ENCODE measurements at places on chromosomes 4 and X.

DNA sequence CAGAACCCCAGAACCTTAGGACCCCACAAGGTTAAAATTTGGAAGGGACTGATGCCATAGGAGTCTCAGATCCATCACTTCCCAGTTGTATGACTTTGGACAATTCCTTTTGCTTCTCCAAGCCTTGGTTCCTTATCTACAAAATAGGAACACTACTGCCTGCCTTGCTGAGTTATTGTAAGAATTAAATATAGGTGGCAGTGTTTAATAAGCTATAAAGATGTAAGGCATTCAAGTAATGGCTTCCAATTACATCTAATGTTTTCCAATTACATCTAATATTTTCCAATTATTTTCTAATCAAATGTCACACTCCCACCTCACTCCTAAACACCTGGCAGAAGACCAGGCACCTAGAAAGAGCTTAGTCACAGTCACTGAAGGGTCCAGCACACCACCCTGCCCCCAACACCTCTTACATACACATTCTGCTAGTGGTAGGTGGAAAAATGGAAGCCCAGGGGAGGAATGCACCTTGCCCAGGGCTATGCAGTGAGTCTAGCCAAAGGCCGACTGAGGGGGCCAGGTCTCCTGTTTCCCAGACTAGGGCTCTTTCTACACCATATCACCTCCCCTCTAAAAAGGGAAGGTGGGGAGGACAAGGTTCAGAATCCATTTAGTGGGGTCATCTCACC is 24.5 kb upstream of the KDM5C start:
- no peak for DNase-seq

- no peak for DNase-seq
Observed at GRCh38 chr4:71275004-71275403, 63.8 kb upstream of the SLC4A4 start.

GRCh38 chr4:21864686-21865085 is 83.9 kb downstream of the KCNIP4 start:
- DNase-seq = no peak

DNA sequence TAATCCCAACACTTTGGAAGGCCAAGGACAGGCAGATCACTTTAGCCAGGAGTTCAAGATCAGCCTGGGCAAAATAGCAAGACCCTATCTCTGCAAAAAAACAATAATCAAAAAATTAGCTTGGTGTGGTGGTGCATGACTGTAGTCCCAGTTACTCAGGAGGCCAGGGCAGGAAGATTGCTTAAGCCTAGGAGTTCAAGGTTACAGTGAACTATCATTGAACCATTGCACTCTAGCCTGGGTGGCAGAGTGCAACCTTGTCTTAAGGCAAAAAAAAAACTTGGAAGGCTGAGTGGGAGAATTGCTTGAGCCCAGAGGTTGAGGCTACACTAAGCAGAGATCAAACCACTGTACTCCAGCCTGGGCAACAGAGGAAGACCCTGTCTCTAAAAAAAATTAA is 5.2 kb upstream of the FRYL start:
- DNase-seq = no peak

- DNase-seq = no peak
Observed at GRCh38 chr4:10879411-10880110, 195.0 kb upstream of the CLNK start.

DNA sequence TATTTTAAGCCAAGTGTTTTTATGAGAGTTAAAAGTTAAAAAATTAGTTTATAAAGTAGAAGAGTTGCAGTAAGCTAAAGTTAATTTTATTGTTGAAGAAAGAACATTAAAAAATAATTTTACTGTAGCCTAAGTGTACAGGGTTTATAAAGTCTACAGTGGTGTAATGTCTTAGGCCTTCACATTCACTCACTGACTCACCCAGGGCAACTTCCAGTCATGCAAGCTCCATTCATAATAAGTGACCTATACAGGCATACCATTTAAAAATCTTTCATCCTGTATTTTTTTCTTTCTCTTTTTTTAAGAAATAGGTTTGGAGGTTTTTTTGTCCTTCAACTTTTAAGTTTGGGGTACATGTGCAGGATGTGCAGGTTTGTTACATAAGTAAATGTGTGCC is 87.9 kb upstream of the NR3C2 start:
- DNase-seq = no peak

GRCh38 chr4:3369781-3370674 is 71.7 kb upstream of the HGFAC start:
- no peak for DNase-seq

GRCh38 chrX:54944816-54945215 is 24.2 kb downstream of the TRO start:
- DNase-seq = no peak

DNA sequence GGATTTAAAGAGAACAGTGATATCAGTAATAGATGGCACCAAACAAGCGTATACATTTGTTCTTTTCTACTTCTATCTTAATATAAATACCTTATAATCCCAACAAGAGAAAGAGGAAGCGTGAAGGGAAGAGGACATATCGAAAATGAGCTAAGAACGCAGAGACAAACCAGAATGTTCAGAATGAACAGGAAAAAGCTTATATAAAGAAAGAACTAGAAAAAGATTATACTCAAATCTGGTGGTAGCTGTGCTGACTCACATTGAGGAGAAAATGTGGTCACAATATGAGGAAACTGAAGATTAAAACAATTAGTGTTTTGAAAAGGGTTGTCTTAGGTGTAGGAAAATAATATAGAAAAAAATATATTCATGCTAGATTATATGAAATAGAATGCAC is 2.0 kb upstream of the GPR34 start:
- no peak for DNase-seq

- no peak for DNase-seq
Observed at GRCh38 chrX:150269605-150270254, 93.4 kb upstream of the MAMLD1 start.

DNA sequence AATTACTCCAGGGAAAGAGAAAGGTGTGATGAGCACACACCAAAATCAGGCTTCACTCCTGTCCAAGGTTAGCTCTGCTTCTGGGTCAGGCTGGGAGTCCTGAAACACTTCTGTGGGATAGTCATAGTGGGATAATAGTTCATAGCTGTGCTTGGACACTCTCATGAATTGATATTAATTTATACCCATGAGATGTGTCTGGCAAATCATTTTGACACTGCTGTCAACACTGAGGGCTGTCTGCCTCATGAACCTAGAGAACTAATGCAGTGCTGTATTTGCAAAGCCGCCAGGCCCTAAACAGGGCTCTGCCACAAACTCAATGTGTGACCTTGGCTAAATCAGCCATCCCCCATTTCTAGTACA is 24.5 kb upstream of the PGRMC1 start:
- DNase-seq = no peak

DNA sequence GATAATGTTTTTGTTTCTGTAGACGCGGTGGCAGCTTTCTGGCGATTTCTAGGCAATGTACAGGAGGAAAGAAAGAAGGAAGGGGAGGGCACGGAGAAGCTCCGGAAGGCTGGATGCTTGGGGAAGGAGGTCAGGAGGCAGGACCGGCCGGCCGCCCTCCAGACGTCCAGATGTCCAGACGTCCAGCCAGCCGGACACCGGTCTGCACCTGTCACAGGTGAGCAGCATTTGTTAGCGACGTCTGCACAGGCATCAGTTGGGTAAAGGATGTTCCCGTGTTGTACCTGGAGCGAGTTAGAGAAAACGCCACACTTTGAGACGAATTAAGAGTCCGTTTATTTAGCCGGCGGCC is 90.0 kb upstream of the PPP2R3B start:
- DNase-seq = no peak

GRCh38 chrX:140794642-140795041 is 85.1 kb downstream of the LINC00632 start:
- no peak for DNase-seq

DNA sequence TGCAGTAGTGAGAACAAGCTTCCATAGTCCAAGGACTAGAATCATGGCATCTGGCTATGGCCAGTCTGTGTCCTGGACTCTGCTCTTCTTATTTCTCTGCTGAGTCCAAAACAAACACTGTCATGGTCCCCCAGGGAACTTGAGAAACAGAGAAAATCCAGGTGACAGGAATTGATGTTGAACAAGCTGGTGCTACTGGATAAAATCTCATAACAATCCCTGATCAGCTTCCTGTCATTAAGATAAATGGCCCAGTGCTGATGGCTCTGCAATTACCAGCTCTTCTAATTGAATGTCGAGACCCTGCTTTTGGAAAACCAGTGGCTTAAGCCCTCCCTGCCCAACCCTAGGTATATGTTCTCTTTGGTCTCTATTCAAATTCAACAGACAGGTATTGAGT is 58.8 kb upstream of the ARHGAP36 start:
- DNase-seq = no peak

GRCh38 chr4:168183717-168184571 is 91.6 kb downstream of the ANXA10 start:
- no peak for DNase-seq

GRCh38 chrX:82666355-82666754 is 841.7 kb upstream of the POU3F4 start:
- no peak for DNase-seq

Data from activated naive CD4-positive, alpha-beta T cell (primary cell).